ENCODE measurements at places on chromosomes 16 and 17. TPM values are rescaled to one million over a fixed set of nuclear protein-coding genes. Genes with fewer than 3 reads are reported as not detected.

The ALG1 gene
- 10.4 TPM for total RNA-seq

The NLRC5 gene
- 22.5 TPM for total RNA-seq

The MVD gene
- 29.9 TPM for total RNA-seq

- H3K4me1 ChIP-seq = peaks cover 13% of the 10 kb centered on the region
- H3K27me3 ChIP-seq = no peaks in the 10 kb centered on the region
- H3K4me3 ChIP-seq = no peak overlapping the region
Measured at GRCh38 chr16:15523092-15523541, 88.7 kb downstream of the BMERB1 start.

DNA sequence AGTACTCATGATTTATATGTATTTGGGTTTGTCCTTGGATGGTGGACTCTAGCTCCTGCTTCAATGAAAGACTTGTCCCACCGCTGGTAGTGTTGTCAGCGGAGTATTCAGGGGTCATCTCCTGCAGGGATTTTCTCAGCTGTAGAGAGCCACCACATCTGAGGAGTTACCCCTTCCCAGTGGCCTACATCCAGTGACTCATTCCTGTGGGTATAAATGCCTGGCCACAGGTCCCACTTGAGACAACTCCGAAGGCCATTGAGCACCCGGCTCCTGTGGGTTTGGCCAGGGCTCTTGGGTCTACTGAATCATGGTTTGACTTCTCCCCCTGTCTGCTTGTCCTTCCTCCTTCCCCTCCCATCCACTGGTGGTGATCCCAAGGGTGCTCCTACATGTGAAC, 34.6 kb upstream of the WSB1 start:
- no peaks in the 10 kb centered on the region for H3K36me3 ChIP-seq
- H3K27ac ChIP-seq = no peak overlapping the region
- no peak overlapping the region for H3K4me3 ChIP-seq
- no peak for DNase-seq
- H3K4me1 ChIP-seq = peaks cover 22% of the 10 kb centered on the region
- no peaks in the 10 kb centered on the region for H3K27me3 ChIP-seq

DNA sequence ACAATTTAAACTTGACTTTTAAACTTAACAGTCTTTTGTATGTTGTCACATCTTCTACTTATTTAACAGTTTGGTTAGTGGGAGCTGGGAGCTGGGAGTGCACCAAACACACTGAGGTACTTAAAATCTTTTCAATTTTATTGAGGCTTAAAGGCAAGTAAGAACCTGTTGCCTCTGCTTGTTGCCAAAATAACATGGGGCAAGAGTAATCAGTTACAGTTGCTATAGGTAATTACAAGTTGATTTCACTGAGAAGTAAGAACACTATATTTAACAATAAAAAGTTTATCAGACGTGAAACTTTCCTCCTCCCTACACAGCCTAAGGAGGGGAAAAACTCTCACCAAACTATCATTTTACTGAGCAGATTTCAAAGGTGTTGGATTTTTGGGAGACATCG, 135.2 kb downstream of the FTO start:
- H3K27me3 ChIP-seq = no peaks in the 10 kb centered on the region
- peaks cover 3% of the 10 kb centered on the region for H3K36me3 ChIP-seq
- H3K4me1 ChIP-seq = peaks cover 15% of the 10 kb centered on the region

- no peaks in the 10 kb centered on the region for H3K36me3 ChIP-seq
- peak overlapping the region; percentile 59 for H3K4me3 ChIP-seq
- DNase-seq = no peak
- H3K27ac ChIP-seq = peak overlapping the region; percentile 90
- H3K4me1 ChIP-seq = peaks cover 82% of the 10 kb centered on the region
Measured at GRCh38 chr17:77318491-77319210, 177.9 kb downstream of the SEC14L1 start.

GRCh38 chr17:47692137-47692894, 1.6 kb upstream of the TBKBP1 start:
- peaks cover 9% of the 10 kb centered on the region for H3K4me1 ChIP-seq
- no peak overlapping the region for H3K4me3 ChIP-seq
- no peak for DNase-seq
- H3K36me3 ChIP-seq = peaks cover 8% of the 10 kb centered on the region

DNA sequence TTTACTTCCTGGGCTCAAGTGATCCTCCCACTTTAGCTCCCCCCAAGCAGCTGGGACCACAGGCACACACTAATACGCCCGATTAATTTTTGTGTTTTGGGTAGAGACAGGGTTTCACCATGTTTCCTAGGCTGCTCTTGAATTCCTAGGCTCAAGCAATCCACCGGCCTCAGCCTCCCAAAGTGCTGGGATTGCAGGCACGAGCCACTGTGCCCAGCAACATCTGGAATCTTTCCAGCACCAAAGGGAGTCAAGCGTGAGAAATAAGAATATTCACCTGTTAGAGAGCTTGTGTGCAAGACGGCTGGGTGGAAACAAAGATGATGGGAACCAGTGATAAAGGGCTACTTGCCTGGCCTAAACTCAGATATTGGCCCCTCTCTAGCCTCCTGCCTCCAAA, 14.2 kb upstream of the ALOX12B start:
- H3K4me3 ChIP-seq = no peak overlapping the region
- no peaks in the 10 kb centered on the region for H3K36me3 ChIP-seq
- no peaks in the 10 kb centered on the region for H3K27me3 ChIP-seq
- DNase-seq = no peak

DNA sequence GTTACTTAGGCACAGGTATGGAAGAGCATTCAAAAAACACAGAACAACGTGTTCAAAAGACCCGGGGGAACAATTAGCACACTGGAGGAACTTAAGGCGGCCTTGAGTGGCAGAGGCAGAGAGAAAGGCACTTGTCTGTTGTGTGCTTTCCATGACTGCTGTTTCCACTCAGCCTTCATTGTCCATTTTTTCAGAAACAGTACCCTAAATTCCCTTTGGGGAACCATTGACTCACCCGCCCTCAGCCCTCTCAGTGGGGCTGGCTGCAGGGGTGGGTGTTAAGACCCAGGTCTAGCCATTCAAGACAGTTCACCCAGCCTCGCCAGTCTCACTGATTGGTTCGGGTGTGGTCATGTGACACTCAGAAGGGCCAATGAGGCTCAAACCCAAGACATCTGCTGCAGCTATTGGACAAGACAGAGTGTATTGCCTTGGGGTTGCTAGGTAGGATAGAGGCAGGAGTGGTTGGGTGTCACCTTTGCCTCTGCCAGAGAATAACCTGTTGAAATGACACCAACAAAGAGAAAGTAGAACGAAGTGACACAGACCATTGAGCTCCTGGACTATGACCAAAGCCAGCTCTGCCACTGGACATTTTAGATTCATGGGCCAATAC, 19.6 kb upstream of the CEP20 start:
- H3K4me3 ChIP-seq = no peak overlapping the region
- H3K36me3 ChIP-seq = no peaks in the 10 kb centered on the region
- no peak overlapping the region for H3K27ac ChIP-seq
- no peak for DNase-seq
- no peaks in the 10 kb centered on the region for H3K4me1 ChIP-seq

DNA sequence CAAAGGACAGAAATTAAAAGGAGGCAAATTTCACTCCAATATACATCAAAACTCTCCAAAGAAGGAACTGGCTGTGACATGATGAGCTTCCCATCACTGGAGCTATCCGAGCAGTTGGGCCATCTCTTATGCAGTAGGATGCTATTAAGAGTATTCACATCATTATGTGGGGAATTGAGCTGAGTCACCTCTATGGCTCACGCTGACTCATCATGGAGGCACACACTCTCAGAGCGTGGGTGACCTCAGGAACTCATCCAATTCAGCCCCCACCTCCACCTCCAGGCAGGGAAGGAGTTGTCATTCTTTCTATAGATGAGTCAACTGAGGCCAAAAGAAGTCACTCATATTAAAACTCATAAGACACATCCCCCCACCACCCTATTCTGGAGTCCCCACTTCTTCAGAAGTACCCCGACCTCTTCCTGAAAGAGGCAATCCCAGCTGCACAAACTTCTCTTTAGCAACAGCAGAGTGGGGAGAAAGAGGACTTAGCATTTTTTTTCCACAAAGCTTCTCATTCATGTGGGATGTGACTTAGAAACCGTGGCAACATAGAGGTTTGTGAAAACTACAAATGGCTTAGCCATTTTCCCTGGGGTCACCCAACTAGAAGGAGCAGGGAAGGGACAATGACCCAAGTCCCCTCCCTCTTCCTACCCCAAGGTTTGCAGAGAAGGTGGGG, 32.5 kb downstream of the ABCC12 start:
- H3K27me3 ChIP-seq = no peaks in the 10 kb centered on the region
- no peak overlapping the region for H3K27ac ChIP-seq
- no peak overlapping the region for H3K4me3 ChIP-seq
- no peaks in the 10 kb centered on the region for H3K36me3 ChIP-seq

GRCh38 chr17:6092903-6093468, 22.8 kb downstream of the WSCD1 start:
- H3K27me3 ChIP-seq = no peaks in the 10 kb centered on the region
- peaks cover 15% of the 10 kb centered on the region for H3K36me3 ChIP-seq
- no peak overlapping the region for H3K27ac ChIP-seq
- no peaks in the 10 kb centered on the region for H3K4me1 ChIP-seq
- H3K4me3 ChIP-seq = no peak overlapping the region

DNA sequence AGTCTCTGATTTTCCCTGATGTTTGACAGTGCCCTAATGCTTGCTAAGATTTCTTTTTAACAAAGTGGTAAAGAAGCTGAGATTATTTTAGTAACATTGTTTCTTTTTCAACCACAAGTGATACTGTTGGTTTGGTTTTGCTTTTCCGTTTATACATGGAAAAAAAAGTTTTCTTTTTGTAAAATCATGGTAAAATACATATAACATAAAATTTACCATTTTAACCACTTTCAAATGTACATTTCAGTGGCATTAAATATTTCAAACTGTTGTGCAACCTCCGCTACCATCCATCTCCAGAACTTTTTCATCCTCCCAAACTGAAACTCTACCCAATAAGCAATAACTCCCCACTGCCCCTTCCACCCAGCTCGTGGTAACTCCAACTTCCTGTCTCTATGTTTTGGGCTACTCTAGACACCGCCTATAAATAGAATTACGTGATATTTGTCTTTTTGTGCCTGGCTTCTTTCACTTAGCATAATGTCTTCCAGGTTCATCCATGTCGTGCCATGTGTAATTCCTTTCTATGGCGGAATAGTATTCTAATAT, 4.6 kb downstream of the CIITA start:
- H3K27ac ChIP-seq = no peak overlapping the region
- H3K4me1 ChIP-seq = peaks cover 18% of the 10 kb centered on the region
- H3K36me3 ChIP-seq = no peaks in the 10 kb centered on the region
- no peak for DNase-seq
- H3K4me3 ChIP-seq = no peak overlapping the region
- H3K27me3 ChIP-seq = peaks cover 50% of the 10 kb centered on the region

DNA sequence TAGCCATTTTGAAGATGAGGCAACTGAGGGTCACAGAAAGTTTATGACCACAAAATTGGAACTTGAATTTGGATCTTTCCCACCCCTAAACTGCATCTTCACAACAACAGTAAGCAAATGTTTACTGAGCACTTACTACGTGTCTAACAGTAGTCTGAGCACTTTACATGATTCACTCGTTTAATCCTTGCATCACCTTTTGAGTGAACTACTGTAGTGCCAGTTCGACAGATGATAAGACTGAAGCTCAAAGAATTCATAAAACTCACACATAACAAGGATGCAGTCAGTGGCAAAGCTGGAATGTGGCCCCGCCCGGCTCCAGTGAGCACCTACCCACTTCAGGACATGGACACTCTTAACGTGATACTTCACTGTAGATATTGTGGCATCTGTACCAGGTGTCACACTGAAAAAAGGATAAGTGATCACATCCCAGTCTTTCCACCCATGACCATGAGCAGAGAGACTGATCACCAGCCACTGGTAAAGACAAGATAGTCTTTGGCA, 36.0 kb upstream of the HLF start:
- H3K27ac ChIP-seq = no peak overlapping the region
- no peaks in the 10 kb centered on the region for H3K4me1 ChIP-seq
- H3K36me3 ChIP-seq = no peaks in the 10 kb centered on the region
- DNase-seq = no peak

GRCh38 chr16:21659124-21659523, 4.6 kb upstream of the OTOA start:
- no peak overlapping the region for H3K27ac ChIP-seq
- H3K27me3 ChIP-seq = no peaks in the 10 kb centered on the region
- no peaks in the 10 kb centered on the region for H3K36me3 ChIP-seq
- no peak for DNase-seq

Data from esophagus muscularis mucosa (tissue), 4 donors.